ENCODE measurements at places on chromosomes 2 and 18. TPM values are rescaled to one million over a fixed set of nuclear protein-coding genes. Genes with fewer than 3 reads are reported as not detected.
A peak's percentile ranks its signal among the peaks of the same experiment; 100 is the strongest.

DNA sequence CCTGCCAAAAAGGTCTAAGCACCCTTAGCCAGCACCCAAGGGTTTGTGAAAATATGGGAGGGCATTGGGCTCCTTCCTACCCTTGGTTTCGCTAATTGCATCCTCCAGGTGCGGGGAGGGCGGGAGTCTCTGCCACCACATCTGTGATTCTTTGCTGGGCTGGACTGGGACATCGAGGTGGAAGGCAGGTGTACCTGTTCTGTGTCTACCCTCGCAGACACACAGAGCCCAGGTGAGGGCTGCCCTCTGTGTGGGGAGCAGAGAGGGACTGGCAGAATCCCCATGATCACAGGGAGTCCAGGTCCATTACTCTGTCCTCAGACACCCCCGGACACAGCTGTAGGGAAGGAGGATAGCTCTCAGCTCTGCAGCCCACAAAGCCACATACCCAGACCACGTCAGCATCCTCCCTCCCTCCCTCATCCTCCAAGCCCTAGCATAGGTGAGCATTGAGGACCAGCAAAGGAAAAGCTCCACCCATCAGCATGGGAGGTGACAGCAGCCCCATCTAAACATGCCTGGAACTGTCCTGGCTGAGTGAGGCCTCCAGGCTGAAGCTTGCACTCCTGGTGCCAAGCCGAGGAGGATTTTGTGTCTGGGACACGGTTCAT lies 49.8 kb downstream of the PLB1 start:
- DNase-seq, result no peak

GRCh38 chr18:48889981-48890762 lies 60.6 kb downstream of the SMAD7 start:
- DNase-seq, result no peak

The MGAT4A gene
- polyA plus RNA-seq, result 211 TPM

DNA sequence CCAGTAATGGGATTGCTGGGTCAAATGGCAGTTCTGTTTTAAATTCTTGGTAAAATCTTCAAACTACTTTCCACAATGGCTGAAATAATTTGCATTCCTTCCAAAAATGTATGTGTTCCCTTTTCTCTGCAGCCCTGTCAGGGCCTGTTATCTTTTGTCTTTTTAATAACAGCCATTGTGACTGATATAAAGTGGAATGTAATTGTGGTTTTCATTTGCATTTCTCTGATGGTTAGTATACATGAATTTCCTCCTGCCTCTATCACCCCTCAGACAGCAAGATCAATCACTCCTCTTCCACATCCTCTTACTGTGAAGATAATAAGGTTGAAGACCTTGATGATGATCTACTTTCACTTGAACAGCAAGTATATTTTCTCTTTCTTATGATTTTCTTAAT lies 304.8 kb upstream of the FSIP2 start:
- no peak for DNase-seq

- no peak for DNase-seq
These were observed 71.1 kb downstream of the BIRC6 start for GRCh38 chr2:32427672-32428610.

GRCh38 chr2:188382107-188382506 lies 90.4 kb downstream of the GULP1 start:
- no peak for DNase-seq

The RGPD3 gene
- polyA plus RNA-seq, result 0.12 TPM

DNA sequence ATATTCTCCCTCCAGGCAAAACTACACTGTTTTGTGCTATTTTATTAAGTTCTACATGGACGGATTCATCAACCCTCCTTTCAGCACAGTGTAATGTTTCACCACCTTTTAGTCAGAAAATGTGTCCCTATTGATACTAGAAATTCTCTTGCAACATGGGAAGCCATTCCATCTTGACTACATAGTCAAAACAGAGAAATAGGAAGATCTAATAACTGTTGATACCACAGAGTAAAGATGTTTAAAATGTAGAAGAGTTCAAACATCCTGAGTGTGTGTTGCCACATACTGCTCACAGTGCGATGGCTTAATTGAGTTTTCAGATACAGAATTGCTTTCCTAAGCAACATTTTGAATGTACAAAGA lies 492.2 kb upstream of the RAB12 start:
- DNase-seq, result no peak

- DNase-seq, result no peak
These were observed 63.9 kb upstream of the PHLPP1 start for GRCh38 chr18:62651276-62652056.

DNA sequence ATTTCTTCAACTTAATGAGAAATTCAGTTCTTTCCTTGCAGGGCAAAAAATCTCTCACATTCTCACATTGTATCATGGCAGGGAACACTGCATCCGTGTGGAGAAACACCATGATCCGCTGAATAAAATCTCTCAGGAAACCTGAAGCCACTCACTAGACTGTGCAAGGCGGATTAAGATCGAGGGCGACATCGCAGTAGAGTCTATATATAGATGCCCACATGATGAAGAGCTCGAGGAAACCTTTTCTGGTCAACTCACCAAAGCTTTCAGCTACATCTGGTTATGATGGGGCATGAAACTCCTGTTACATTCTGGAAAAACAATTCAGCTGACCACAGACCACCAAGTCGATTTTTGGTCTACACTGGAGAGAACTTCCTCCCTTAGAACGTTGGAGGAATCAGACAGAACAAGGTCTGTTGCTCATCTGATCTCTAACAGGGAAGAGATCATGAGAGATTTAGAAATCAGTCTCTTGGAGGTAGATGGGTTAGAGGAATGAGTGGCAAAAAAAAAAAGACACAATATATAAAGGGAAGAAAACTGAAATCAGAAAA lies 162.9 kb upstream of the ZNF516 start:
- DNase-seq, result no peak

- no peak for DNase-seq
These were observed 242.8 kb downstream of the GLI2 start for GRCh38 chr2:120978359-120979050.

GRCh38 chr2:223786943-223787342 lies 50.4 kb downstream of the AP1S3 start:
- no peak for DNase-seq

GRCh38 chr18:35875566-35875965 lies 96.9 kb upstream of the RMP24 start:
- no peak for DNase-seq

DNA sequence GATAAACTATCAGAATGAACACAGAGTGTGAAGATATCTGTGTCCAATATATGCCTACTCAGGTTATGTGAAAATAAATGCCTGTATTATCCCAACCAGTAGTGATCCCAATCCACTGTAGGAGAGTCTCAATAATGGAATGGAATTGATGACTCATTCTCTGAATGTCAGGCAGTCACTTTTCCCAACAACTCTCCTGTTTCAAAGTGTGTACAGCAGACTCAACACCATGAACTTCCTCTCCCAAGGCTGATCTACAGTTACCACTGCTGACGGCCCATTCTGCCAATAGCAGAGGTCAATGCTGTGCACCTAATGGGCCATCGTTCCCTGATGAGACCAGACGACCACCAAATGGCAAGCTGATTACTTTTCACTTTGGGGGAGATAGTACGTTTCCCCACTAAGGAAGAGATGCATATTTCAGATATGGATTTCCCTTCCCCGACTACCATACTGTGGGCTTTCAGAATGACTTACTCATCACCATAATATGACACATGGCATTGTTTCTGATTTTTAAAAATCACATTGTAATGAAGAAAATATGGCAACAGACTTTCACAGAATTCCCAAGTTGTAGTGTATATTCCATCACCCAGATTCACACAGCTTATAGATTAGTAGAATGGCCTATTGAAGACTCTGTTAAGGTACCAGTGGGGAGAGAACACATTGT lies 601.7 kb upstream of the VRK2 start:
- DNase-seq, result no peak

- DNase-seq, result no peak
These were observed 730.2 kb upstream of the ZNF804A start for GRCh38 chr2:183868153-183868552.

DNA sequence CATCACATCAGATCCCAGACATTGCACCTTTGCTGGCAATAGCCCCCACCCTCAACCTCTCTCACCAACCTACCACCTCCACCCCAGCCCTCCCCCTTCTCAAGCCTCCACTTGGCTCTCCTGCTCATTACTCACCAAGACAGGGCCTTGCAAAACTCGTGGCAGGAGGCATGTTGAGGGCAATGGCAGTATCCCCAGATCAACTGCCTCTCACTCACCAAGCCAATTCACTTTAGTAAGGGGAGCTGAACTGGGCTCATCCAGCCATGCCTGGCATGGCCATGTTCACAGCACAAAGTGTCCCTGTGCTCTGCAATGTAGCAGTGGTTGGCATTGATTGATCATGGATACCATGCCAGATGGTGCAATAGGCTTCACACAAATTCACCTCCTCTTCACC lies 46.3 kb upstream of the TEX51 start:
- DNase-seq, result no peak

- DNase-seq, result no peak
These were observed 787.2 kb downstream of the TDRD15 start for GRCh38 chr2:21910832-21911507.

The STON1 gene
- 0.28 TPM for polyA plus RNA-seq

DNA sequence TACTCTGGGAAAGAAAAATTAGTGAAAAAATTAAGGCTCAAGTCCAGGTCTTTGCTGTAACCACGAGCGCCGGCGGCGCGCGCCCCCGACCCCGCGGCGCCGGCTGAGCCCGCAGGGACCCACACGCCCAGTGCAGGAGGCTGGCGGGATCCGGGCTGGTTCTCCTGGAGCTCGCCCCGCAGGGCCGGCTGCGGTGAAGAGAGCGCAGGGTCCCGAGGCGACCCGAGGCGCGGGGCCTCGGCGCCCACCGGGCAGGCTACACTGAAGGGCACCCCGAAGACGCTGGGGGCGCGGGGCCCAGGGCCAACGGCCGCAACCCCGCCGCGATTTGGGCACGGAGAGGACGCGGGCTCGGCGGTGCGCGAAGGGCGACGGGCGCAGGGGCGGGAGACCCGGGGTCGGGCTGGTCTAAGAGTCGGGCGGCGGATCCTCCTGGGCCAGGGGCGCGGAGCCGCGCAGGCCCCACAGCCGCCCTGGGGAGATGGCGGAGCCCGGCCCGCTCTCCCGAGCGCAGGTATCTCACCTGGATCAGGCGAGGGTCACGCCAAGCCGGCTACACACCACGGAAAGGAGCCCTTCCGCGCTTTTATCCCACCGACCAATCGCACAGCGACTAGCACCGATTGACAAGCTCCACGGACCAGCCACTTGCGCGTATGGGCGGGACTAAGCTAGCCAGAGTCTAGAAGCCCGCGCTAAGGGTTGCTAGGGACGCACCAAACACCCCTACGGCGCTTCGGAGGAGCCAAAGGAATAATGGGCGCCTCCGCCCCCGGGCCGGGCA lies at the start of gene PASK:
PASK (minus strand) TSS at position 582 of the 784 bp plus-strand sequence. CDS start 6,440 bp downstream, outside the sequence.
- peak; percentile 91 for DNase-seq

All from CD8-positive, alpha-beta memory T cell (primary cell).